Glomerular endothelial cell (primary cell): ENCODE measurements at places on chromosomes 4 and X.

DNA sequence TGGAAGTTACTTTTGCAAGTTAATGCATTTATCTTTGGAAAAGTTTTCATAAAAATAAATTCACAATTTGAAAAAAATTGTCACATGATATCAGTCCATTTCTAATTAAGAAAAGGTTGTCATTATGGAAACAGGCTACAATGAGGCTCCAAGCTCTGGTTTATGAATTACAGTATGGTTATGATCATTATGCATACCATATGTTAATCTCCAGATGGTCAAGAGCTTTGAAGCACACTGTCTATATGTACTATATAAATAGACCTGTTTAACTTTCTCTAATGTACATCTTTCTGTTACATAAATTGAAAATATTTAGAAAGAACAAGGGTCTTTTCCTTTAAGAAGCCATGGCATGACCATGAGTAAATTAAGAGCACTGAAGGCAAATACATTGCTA is 2338.8 kb downstream of the PCDH7 start:
- no peak for DNase-seq

DNA sequence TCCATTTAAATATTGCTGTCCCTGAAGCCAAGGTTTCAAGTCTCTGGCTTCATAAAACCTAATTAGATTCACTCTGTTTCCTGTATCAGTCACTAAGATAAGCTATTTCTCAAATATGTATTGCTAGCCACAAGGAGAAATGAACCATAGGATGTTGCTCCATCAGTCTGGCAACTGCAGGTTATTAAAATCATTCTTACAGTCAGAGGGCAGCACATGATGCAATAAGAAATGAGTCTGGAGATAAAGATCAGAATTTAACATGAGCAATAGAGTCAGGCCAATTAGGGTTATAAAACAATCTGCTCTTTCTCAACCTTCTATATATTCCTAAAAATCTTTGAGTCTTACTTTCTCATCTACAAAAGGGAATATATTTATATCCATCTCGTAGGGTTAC is 7.2 kb downstream of the PRKG2 start:
- DNase-seq = no peak

GRCh38 chr4:183291070-183291469 is 29.0 kb downstream of the CLDN22 start:
- DNase-seq = no peak

DNA sequence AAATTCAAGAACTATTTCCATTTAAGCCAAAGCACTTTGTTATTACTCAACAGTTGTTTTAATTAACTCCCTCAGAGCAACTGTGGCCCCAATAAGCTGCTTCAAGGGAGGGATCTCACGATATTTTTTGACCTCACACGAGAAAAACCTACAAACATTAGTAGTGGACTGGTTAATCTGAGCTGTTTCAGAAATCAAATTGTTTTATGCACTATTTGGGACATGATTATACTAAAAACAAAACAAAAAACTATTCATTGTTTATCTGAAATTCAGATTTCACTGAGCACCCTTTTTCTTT is 74.3 kb downstream of the DCHS2 start:
- no peak for DNase-seq

DNA sequence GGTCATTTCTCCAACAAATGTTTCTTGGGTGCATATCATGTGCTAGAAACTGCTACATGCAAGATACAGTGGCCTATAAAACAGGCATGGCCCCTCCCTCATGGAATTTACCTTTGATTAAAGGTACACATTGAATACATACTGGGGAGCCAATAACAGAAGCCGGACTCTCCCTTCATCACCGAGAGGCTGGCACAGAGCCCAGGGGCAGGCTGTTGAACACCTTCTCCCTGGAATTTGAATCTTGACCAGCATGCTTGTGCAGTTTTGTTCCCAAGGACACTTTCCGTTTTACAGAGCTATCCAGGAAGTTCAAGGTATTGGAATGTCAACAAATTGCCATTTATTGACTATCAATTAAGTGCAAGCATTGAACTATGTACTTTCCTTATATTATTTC is 33.2 kb downstream of the PPARGC1A start:
- DNase-seq = no peak

GRCh38 chr4:119098306-119098705 is 37.3 kb upstream of the MYOZ2 start:
- DNase-seq = no peak

DNA sequence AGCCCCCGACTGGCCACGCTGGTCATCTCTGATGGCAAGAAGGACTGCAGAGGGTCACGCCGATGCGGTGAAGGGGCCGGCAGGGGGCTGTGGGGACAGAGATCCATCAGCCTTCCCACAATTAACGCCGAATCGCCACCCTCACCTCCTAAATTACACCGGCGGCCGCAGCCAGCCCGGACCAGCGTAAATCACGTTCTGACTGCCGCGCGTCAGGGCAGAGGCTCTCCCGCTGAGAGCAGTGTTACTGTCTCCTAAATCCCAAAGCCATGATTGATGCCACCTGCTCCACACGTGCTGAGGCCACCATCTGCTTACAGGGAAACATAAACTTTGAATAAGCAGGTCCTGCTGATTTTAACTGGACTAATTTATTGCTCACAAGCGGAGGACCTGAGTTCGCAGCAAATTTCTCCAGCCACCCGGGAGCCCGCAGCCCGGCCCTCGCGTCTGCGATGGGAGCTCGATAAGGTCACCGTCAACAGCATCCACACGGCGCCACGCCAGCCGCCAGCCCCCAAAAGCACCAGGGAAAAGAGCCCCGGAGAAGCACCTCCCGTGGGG is 127.3 kb upstream of the NKX1-1 start:
- DNase-seq = no peak

DNA sequence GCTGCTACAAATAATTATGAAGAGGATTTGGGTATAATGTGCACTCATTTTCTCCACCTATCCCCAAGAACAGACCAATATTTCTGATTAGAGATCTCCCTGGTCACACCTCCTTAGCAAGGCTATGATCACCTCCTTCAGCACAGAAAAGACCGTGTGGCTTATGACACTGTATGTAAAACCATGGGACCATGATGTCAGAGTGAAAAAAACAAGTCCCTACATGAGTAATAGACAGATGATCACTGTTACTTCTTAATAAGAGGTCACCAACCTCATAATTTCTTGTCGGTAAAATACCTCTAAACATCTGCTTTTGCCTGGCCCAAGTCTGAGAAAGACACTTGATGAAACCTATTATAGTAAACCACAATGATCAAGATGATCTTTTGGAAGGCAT is 330.6 kb upstream of the F9 start:
- DNase-seq = no peak
